ENCODE measurements at places on chromosomes 1 and 21.
A peak's percentile ranks its signal among the peaks of the same experiment; 100 is the strongest.

GRCh38 chr1:116571215-116571919 lies 541 bp upstream of the CD58 start:
- no peak for DNase-seq

GRCh38 chr1:108972951-108973350 lies 9.7 kb upstream of the CLCC1 start:
- no peak for DNase-seq

DNA sequence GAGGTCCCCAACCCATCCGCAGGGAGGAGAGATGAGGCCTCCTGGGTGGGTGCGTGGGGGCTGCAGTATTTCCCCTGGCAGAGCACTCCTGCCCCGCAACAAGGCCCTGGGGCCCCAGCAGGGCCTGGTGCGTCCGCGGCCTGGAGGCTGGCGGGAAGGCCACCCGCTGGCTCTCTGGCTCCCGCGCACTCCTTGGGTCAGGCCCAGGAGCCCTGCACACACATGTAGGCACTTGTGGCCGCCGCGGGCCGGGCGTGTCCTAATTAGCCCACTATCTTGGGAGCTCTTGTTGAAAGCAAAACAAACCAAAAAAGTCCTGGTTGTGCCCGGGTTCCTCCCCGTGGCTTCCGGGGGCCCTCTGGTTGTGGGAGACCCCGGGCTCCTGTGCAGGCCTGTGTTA lies 49.7 kb upstream of the CCDC27 start:
- DNase-seq, result no peak

DNA sequence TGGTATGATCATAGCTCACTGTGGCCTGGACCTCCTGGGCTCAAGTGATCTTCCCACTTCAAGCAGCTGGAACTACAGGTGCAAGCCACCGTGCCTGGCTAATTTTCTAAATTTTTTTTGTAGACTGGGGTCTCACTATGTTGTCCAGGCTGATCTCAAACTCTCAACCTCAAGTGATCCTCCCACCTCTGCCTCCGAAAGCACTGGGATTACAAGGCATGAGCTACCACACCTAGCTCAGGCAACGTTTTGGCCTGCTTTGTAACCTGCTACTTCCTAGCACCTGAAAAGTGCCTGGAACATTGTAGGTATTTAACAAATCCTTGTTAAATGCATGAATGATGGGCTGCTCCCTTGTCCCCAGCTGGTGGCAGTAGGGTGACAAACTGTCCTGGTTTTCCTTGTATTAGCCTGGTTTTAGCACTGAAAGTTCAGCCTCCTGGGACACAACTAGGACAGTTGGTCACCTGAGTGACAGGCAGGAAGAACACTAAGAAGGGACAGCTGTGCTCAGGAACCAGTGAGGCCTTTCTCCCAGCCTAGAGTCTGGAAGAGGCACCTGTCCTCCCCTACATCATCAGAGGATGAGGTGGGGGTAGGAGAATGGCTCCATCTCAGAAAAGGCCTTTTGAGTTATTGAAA lies 88.5 kb upstream of the CD34 start:
- DNase-seq, result peak; percentile 26

- DNase-seq, result no peak
Observed at GRCh38 chr1:69409731-69410456, 157.8 kb upstream of the LRRC7 start.

GRCh38 chr1:91752324-91752723 lies 133.6 kb downstream of the TGFBR3 start:
- DNase-seq, result no peak

- DNase-seq, result no peak
Observed at GRCh38 chr1:15180189-15180588, 26.6 kb downstream of the TMEM51 start.

GRCh38 chr1:228494970-228495853 lies 8.0 kb downstream of the RNF187 start:
- no peak for DNase-seq

DNA sequence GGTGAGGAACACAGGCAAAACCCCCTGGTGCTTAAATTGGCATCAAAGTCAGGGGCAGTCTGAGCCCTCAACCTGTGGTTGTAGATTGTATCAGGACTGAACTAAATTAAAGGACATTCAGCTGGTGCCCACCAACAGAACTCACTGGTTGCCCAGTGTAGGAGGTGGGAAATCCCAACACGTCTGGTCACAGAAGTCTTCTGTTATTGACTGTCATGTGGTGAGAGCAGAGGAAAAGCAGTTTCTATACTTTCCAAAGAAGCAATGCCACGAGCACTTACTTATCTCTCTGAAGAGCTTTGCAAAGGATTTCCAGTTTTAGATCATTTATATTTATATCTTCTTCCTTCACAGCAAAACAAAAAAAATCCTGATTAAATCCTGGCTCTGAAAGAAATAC lies 15.0 kb upstream of the ACTA1 start:
- DNase-seq, result no peak

DNA sequence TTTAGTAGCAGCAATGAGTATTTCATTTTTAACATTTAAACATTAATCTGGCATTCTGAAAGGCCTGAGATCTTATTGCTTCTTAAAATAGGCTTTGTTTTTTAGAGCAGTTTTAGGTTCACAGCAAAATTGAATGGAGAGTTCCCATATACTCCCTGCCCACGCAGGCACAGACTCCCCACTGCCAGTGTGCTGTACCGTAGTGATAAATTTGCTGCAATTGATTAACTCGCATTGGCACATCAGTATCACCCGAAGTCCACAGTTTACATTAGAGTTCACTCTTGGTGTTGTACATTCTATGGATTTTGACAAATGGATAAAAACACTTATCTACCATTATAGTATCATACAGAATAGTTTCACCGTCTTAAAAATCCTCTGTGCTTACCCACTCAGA lies 71.8 kb upstream of the ERRFI1 start:
- DNase-seq, result no peak

- DNase-seq, result no peak
Observed at GRCh38 chr1:41655632-41656031, 171.1 kb upstream of the EDN2 start.

- no peak for DNase-seq
Observed at GRCh38 chr1:203743091-203743571, 21.9 kb upstream of the LAX1 start.

GRCh38 chr1:178518894-178519293 lies 6.0 kb downstream of the TEX35 start:
- DNase-seq, result no peak

DNA sequence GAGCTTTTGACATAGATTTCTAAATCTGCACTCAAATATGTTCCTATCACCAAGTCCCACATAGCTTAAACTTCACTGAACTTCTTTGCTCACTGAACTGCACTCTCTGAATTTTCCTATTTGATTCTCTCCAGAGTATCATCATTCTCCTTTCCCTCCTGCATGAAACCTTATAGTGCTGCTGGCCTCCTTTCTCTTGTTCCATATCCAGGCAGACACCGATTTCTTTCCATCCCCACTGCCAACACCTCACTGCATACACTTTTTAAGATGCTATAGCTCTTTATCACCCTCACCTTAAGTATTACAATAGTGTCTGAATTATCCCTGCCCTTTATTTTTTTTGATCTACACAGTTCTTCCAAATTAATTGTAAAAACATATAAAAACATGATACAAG lies 3.1 kb upstream of the TRIM45 start:
- no peak for DNase-seq

GRCh38 chr21:25584833-25585676 lies 22.2 kb downstream of the MRPL39 start:
- no peak for DNase-seq

- DNase-seq, result no peak
Observed at GRCh38 chr1:28864695-28865094, 49.7 kb upstream of the EPB41 start.

GRCh38 chr1:6420454-6421042 lies 829 bp upstream of the HES2 start:
- DNase-seq, result no peak

GRCh38 chr1:235012436-235013210 lies 116.0 kb downstream of the TOMM20 start:
- DNase-seq, result no peak

DNA sequence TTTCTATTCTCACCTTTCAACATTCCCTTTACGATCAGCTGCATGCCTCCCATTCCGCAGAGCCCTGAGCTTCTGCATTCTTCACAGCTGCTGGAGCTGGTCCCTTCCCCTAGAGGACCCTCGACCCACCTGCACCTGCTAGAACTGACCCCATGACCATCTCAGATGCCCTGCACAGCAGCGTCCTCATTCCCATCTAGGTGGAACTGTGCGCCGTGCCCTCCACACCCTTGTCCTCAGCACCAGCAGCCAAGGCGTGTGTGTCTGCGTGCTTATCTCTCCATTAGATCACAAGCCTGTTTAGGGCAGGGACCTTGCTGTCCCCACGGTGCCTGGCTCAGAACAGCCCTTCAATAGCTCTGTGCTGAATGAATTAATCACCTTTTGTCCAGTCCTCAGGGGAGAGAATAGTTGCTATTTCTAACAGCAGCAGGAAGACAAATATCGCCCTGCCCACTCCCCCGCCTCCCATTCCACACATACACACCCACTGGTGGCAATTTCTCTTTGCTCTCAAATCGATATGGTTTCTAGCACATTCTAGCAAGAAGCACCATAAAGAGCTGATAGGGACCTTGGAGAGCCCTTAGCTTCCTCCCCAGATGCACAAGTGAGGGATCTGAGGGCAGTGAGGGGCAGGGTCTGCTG lies 61.7 kb downstream of the KCNN3 start:
- DNase-seq, result peak; percentile 67

- DNase-seq, result peak; percentile 97
Observed at GRCh38 chr1:235910357-235911299, 43.9 kb upstream of the LYST start.

DNA sequence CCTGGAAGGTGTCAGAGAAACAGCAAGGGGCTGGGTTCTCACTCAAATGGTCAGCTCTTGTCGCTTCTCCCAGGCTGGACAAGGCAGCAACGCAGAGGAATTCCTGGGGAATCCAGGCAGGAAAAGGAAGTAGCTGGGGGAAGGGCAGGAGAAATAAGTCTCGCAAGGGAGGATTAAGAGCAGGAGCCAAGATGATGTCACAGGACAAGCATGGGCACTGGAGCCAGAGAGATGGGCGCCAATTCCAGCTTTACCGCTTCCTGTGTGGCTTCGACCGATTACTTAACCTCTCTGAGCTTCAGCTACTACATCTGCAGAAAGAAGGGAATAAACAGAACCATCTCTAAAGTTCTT lies 70.5 kb downstream of the SSBP3 start:
- DNase-seq, result peak; percentile 94

DNA sequence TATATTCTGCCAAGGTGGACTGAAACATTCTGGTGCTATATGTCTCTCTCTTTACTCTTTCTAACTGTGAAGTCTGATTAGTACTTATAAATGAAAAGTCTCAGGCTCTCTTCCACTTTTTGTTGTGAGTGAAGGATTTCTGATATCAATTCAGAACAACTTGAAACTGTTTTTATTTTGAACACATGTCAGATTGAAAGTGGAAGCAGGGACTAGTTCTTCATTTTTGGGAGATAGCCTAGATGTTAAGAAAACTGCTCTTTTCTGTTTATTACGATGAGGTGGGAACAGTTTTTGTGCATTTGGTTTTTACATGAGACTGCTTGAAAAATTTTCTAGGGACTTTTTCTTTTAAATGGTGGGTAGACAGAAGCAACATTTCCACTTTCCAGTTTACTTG lies 14.5 kb upstream of the GBP3 start:
- DNase-seq, result no peak

DNA sequence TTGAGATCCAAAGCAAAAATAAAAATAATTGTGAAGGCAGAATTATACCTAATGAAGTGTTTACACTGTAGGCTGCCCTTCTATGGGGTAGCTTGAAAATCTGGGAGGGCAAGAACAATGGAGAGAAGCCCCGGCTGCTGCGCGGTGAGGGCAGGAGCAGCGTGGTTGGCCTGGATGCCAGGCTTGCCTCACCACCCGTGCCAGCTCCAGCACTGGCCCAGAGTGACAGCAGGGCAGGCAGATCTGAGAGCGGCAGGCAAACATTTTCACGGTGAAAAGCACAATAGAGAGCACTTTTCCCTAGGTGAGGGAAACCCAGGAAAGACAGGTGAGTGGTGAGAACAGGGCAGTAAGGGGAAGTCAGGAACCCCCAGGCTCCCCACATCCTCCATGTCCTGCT lies 1.4 kb downstream of the PROK1 start:
- DNase-seq, result no peak

DNA sequence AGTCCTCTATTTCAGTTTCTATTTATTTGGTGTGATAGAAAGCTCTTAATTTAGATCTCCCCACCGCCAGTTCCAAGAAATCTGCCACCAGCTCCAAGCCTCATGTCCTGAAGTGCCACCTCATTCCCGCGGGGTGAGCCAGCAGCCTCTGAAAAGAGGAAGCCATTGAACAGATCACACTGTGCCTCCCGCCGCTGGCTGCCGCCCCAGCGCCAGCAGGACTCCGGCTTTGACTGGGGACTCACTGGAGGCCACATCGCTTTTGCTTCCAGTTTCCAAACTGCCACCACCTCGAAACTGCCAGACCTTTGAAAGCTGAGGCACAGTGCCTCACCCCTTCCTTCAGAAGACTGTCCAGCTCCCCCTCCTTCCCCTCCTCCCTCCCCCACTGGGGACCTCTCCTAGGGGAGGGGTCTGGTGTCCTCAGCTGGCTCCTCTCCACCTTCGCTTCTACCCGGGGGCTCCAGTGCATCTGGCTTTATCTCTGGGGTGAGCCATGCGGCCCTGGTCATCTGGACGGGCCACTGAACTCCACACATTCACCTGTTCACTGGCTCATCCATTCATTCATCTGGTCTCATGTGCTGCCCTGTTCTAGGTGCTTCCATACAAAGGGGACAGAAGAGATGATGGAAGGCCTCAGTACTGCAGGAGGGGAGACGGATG lies 58.9 kb downstream of the VPS26C start:
- DNase-seq, result peak; percentile 43

DNA sequence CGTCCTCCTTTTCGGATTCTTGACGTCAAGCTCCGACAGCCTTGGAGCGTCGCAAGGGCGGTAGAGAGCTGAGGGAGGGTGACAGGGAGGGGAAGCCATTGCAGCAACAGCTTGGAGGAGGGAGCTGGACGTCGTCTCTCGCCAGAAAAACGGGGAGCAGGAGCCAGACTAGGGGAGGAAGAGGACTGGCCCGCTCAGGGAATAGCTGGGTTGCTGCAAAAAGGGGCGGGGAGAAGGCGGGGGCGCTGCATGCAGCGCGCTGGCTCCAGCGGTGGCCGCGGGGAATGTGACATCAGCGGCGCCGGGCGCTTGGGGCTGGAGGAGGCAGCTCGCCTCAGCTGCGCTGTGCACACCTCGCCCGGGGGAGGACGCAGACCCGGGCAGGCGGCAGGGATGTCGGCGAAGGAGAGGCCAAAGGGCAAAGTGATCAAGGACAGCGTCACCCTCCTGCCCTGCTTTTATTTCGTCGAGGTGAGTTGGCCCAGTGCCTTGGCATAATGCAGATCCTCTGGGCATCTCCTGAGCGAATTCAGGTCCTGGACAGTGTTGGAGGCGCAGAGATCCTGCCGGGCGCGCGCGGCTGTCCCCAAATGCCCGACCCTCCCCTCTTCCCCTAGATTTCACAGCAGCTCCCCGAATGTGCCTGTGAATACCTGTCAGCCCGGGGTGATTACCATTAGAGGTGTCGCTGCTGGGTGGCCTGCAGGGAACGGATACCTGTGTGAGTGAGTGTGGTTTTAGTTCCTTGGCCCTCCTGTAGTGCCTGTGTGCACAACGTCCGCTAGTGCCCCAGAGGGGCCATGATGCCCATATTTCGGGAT lies at the start of gene PLPPR4:
PLPPR4 (plus strand) TSS at position 292 of the 821 bp plus-strand sequence; CDS start at position 394, 102 bp downstream.
- DNase-seq, result peak; percentile 88

- no peak for DNase-seq
Observed at GRCh38 chr1:21295002-21295401, 4.7 kb upstream of the ECE1 start.

Measured in islet precursor cell (in vitro differentiated cells).